ENCODE measurements at places on chromosomes 7 and 10.

DNA sequence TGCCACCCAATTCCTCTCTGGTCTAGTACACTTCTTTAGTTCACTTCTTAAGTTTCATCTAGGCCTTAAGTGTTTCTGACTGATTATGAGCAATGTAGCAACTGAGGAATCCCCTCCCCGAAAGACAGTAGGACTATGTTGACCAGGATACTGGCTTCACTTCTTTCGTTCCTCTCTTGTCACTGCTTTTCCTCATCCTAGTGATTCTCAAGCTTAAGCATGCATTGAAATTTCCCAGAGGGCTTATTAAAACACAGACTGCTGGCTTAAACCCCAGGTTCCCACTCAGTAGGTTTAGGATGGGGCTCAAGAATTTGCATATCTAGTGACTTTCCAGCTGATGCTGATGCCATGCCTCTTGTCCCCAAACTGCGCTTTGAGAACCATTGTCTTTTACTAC is 164.6 kb upstream of the WNT16 start:
- DNase-seq = no peak

GRCh38 chr7:2373124-2373556 is 18.5 kb downstream of the EIF3B start:
- DNase-seq = no peak

DNA sequence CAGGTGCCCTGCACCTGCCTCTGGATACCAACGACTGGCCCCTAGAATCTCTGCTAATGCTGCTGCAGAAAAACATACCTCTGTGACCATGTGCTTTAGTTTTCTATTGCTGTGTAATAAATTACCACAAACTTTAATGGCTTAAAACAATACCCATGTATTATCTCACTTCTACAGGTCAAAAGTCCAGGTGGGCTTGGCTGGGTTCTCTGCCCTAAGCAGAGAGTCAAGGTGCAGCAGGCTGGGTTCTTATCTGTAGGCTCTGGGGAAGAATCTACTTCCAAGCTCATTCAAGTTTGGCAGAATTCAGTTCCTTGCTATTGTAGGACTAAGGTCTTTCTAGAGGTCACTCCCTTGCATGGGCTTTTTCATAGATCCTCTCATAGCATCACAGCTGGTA is 52.3 kb downstream of the CCDC71L start:
- DNase-seq = no peak

DNA sequence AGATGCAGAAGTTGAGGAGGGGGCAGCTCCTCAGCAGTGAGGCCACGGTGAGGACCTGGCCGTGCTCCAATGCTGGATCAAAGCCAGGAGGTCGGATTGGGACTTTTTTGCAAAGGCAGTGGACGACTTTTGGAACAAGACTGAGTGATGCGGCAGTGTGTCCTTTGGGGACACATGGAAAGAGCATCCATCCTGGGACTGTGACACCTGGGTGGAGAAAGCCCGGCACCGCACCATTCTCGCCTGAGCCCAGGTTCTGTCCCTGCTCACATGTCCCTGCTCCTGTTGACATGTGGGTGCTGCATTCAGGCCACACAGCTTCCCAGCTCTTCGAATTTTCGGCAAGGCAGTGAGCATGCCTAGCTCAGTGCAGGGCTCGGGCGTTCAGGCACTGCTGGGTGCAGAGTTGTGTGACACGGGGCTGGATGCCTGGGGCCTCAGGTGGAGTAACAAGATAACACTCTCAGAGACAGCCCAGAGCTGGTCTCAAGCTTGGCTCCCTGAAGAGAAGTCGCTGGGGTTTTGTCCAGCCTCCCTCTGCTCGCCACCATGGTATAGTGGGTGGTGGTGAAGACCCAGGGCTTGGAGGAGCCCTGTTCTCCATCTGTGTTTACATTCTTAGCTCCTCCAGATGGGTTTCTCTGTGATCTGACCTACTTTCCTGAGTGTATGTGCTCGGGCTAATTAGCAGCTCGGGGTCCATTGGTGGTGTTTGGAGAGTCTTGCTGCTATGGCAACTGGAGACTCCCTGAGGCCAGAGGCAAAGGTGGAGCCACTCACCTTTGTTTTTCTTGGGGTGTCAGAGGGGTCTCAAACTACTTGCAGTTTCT is 111.7 kb upstream of the BTBD16 start:
- no peak for DNase-seq

- DNase-seq = no peak
These were observed 34.8 kb upstream of the INMT start for GRCh38 chr7:30717181-30717580.

- DNase-seq = no peak
These were observed 76.3 kb downstream of the CACNB2 start for GRCh38 chr10:18216482-18216881.

GRCh38 chr10:59750155-59750945 is 2.9 kb downstream of the MRLN start:
- no peak for DNase-seq

GRCh38 chr7:139183878-139184338 is 47.1 kb upstream of the UBN2 start:
- no peak for DNase-seq

DNA sequence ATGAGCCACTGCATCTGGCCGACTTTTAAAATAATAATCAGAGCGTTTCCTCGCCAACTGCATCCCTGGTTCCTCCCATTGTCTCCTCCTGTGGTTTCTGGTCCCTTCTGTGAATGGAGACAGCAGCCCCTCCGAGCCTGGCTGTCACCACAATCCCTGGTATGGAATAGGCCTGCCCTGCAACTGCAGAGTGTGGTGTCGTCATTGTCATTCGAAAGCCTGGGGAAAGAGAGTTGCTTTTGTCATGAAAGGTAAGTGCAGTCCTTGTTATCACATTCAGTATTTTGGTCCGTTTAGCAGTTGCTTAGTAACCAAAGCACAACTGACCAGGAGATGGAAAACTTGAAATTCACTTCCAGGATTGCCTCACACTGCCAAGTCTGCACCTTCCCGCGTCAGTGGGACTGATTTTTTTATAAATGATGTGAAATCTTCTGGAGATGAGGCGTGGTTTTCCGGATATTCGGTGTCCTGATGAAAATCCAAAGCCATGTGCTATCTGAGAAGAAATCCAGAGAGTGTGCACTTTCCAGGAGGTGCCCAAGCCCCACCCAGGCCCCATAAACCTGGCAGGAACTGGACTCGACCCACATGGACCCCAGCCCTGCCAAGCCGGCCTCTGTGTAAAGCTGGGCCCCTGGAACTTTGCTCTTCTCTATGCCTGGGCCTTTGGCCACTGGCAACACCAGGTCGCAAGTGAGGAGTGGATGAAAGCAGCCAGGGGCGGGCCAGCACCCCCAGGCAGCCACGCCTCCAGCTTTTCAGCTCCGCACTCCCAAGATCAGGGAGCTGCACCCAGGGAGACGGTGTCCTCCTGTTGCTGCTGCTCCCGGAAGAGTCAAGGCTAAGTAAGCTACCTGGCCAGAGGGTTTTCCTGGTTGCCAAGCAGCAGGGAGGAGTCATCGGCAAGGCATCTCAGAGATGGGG is 133.7 kb upstream of the SH2B2 start:
- no peak for DNase-seq

- DNase-seq = no peak
These were observed 22.9 kb upstream of the NANOS1 start for GRCh38 chr10:119006451-119007210.

- no peak for DNase-seq
These were observed 561.2 kb upstream of the PHF14 start for GRCh38 chr7:10412422-10413019.

- no peak for DNase-seq
These were observed 5.8 kb upstream of the METTL27 start for GRCh38 chr7:73847941-73848723.

All from NCI-H1930 (cell line).